ENCODE measurements at places on chromosomes 6 and 20. TPM values are rescaled to one million over a fixed set of nuclear protein-coding genes. Genes with fewer than 3 reads are reported as not detected.
A peak's percentile ranks its signal among the peaks of the same experiment; 100 is the strongest.

GRCh38 chr20:62176866-62177265 is 6.0 kb upstream of the MTG2 start:
- no peak for DNase-seq
- no peak overlapping the region for H3K4me3 ChIP-seq
- no peak overlapping the region for H3K27ac ChIP-seq
- peaks cover 1% of the 10 kb centered on the region for H3K4me1 ChIP-seq
- H3K36me3 ChIP-seq, result no peaks in the 10 kb centered on the region

DNA sequence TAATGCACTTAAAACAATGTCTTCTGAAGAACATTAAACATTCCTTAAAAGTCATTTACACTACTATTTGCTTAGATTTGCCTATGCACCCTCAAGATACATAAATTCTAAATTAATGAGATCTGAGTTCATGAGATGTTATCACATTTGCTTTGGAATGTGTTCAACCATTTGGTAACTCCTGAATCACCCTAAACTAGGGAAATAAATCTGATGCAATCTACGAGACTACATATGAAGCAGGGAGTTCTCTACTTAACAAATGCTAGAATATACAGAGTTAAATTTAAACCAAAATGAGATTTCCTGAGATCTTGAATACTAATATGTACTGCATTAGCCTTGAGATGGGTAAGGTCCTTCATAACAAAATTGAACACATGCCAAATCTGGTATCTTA is 170.1 kb downstream of the CLIC5 start:
- no peak for DNase-seq
- H3K27ac ChIP-seq, result no peak overlapping the region
- H3K4me3 ChIP-seq, result no peak overlapping the region
- H3K27me3 ChIP-seq, result no peaks in the 10 kb centered on the region

- no peak overlapping the region for H3K27ac ChIP-seq
- no peaks in the 10 kb centered on the region for H3K27me3 ChIP-seq
- no peak for DNase-seq
- no peak overlapping the region for H3K4me3 ChIP-seq
- H3K36me3 ChIP-seq, result no peaks in the 10 kb centered on the region
Observed at GRCh38 chr6:110689275-110689935, 125.9 kb downstream of the CDK19 start.

DNA sequence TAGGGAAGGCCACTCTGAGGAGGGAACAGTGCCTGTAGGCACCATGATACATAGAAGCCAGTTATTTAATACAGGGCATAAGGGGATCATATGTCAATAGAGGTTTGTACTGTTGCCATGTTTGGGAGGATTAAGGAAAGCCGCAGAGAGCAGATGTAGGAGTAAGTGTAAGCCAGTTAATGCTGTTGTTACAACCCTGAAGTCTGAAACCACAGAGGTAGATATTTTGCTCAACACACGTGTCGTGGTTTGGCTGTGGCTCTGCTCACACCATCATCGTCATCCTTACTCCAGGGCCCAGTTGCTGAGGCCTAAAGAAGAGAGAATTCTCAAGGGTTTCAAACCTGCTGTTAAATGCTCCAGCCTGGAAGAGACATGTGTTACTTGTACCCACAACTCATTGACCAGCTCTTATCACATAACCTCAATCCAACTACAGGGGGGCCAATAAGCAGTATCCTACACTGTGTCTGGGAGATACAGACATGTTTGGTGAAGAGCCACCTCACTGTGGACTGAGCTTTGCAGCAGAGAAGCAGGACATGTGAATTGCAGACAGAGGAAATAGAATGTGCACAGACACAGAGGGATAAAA is 31.0 kb upstream of the PSMF1 start:
- no peaks in the 10 kb centered on the region for H3K4me1 ChIP-seq
- no peaks in the 10 kb centered on the region for H3K36me3 ChIP-seq
- no peaks in the 10 kb centered on the region for H3K27me3 ChIP-seq
- H3K4me3 ChIP-seq, result no peak overlapping the region

DNA sequence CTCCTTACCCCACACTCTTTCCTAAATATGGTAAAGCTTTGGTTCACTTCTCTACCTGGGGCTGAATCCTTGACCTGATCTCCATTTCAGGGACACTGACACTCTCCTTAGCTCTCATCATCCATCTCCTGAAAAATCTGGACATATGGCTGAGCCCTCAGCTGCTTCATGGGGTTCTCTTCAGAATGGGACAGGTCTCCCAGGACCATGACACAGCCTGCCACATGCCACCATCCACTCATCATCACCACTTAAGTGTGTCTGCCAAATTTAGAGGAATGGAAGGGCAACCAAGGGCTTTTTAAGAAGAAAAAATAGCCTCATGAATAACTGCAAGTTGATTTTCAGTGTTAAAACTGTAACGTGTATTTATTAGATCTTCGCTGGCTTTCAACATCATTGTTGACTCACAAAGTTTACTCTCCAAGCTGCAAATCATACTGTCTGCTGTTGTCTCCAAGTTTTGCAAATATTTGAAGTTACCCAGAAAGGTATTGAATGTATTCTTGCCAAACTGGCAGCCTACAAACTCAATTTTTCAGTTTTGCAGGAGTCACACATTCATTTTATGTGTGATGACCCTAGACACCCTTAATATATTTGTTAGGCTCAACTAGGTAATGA is 41.1 kb downstream of the HS3ST5 start:
- DNase-seq, result no peak
- H3K27ac ChIP-seq, result no peak overlapping the region
- no peaks in the 10 kb centered on the region for H3K4me1 ChIP-seq

DNA sequence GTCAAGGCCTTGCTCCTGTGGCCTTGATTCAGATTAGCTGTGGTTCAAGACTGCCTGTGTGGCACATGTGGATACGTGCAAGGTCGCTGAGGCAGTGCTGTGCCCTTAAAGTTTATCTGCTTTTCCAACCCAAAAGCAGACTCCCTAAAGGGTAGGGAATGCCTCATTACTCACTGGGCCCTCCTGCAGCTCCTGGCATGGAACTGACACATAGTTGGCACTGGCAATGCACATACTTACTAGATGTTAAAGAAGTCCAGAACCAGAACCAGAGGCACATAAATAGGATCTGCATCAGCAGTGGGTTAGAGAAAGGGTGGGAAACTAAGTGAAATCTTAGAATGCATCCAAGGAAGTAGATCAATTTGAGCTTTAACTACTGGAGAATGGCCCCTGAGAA is 90.6 kb upstream of the MLN start:
- H3K4me1 ChIP-seq, result no peaks in the 10 kb centered on the region
- no peaks in the 10 kb centered on the region for H3K36me3 ChIP-seq
- H3K27ac ChIP-seq, result no peak overlapping the region
- H3K4me3 ChIP-seq, result no peak overlapping the region
- H3K27me3 ChIP-seq, result no peaks in the 10 kb centered on the region

DNA sequence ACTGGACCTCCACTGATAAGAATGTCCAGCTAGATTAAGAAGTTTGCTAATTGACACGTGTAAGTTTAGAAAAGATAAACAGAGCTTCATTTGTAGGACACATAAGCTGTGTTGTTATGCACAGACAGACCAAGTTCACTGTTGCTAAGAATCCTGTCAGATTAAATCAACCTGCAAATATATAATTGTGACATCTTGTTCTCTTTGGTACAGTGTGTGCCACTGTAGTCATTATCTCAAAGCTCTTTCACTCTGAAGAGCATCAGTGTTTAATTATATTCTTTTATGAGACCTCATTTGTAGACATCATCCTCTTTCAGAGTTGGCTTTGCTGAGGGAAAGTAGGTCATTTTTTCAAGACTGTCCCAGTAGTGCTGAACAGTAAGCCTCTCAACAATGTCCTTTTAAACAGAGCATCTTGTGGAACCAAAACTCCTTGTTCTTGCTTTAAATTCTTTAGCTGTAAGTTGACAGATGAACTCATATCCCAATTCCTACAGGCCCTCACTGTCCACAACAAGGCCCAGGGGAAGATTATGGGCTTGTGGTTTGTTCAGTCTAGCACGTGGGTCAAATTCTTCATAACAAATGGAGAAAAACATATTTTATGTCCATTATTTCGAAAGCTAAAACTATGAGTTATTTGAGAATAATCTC is 252.4 kb downstream of the HDGFL1 start:
- DNase-seq, result no peak
- no peaks in the 10 kb centered on the region for H3K27me3 ChIP-seq
- no peaks in the 10 kb centered on the region for H3K4me1 ChIP-seq

- H3K27ac ChIP-seq, result no peak overlapping the region
- no peak for DNase-seq
- no peaks in the 10 kb centered on the region for H3K27me3 ChIP-seq
- no peaks in the 10 kb centered on the region for H3K4me1 ChIP-seq
Observed at GRCh38 chr6:9417400-9417799, 982.1 kb upstream of the SLC35B3 start.

DNA sequence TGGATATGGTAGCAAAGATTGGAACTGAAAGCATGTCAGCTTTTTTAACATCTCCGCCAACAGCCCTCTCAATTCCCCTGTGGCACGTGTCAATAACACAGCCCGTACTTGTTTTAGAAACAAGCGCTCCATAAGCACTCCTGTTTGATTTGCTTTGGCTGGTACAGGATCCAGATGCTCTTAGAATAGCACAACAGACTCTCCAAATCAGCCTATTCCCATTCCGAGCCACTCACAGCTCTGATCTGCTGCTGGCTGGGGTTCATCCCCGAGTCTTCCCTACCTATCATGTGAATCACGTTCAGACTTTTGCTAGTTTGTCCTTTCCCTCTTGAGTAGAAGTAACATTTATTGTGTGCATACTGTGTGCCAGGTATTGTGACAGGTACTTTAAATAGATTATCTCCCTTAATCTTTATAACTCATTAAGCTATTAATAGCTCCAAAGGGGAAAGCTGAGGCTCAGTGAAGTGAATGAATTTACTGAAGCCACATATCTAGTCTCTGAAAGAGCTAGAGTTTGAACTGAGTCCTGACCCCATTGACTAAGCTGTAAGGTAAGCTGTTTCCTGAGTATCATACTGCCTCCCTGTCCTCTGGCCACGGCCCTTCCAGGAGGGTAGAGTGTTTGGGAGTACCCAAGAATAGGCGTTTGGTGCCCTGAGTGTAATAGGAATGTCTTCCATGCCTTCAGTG is 46.7 kb downstream of the RALY start:
- no peaks in the 10 kb centered on the region for H3K36me3 ChIP-seq
- no peaks in the 10 kb centered on the region for H3K27me3 ChIP-seq
- H3K27ac ChIP-seq, result no peak overlapping the region
- DNase-seq, result no peak
- peaks cover 18% of the 10 kb centered on the region for H3K4me1 ChIP-seq
- H3K4me3 ChIP-seq, result no peak overlapping the region

DNA sequence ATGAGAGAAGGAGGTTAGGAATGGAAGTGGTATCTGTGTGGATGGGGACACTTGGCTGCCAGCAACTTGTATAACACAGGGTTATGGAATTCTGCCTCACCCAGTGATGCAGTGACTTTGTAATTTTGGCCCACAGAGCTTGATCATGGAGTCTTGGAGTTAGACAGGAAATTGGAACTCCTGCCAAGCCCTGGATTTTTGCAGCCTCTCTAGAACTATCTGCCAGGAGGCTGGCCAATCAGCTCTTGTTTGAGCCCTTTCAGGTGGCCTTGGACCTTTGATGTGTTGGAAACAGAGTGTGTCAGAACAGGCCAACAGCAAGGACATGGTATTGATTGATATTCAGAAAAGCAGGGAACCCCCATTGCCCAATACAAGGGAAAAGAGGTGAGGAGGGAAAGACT is 157.7 kb upstream of the GGTLC1 start:
- no peak overlapping the region for H3K4me3 ChIP-seq
- H3K36me3 ChIP-seq, result no peaks in the 10 kb centered on the region
- H3K27me3 ChIP-seq, result no peaks in the 10 kb centered on the region
- no peak for DNase-seq
- no peak overlapping the region for H3K27ac ChIP-seq

- H3K4me3 ChIP-seq, result no peak overlapping the region
- no peak overlapping the region for H3K27ac ChIP-seq
- no peak for DNase-seq
- no peaks in the 10 kb centered on the region for H3K4me1 ChIP-seq
- peaks cover 77% of the 10 kb centered on the region for H3K36me3 ChIP-seq
Observed at GRCh38 chr6:41098366-41098765, 25.6 kb downstream of the NFYA start.

- H3K4me1 ChIP-seq, result peaks cover 10% of the 10 kb centered on the region
- no peak overlapping the region for H3K4me3 ChIP-seq
- no peaks in the 10 kb centered on the region for H3K36me3 ChIP-seq
- no peaks in the 10 kb centered on the region for H3K27me3 ChIP-seq
- DNase-seq, result no peak
- peak overlapping the region; percentile 42 for H3K27ac ChIP-seq
Observed at GRCh38 chr20:53773792-53774401, 180.3 kb upstream of the ZNF217 start.

- no peaks in the 10 kb centered on the region for H3K4me1 ChIP-seq
- H3K4me3 ChIP-seq, result no peak overlapping the region
- DNase-seq, result no peak
- H3K36me3 ChIP-seq, result no peaks in the 10 kb centered on the region
- H3K27ac ChIP-seq, result no peak overlapping the region
- H3K27me3 ChIP-seq, result no peaks in the 10 kb centered on the region
Observed at GRCh38 chr20:2373098-2373497, 7.6 kb upstream of the TGM6 start.

DNA sequence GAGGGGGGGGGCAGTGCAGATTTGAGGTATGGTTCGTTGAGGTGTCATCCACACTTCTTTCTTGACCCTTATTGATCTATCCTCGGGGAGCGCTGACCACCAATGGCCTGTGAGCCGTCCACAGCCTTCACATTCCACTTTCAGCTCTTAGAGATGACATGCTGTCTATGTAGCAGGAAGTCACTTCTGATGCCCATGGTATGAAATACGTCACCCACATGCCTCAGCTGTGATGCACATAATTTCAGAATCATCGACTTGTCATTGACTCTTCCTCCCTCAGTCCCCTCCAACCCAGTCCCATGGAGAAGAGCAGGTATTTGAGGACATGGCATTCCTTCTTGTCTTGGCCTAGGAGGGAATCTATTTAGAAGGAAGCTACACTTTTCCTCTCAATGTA is 4.7 kb upstream of the ADGRF5 start:
- H3K4me3 ChIP-seq, result no peak overlapping the region
- no peaks in the 10 kb centered on the region for H3K36me3 ChIP-seq
- peak overlapping the region; percentile 56 for H3K27ac ChIP-seq
- H3K27me3 ChIP-seq, result no peaks in the 10 kb centered on the region

GRCh38 chr6:41470029-41470330 is 76.2 kb upstream of the FOXP4 start:
- no peak overlapping the region for H3K27ac ChIP-seq
- peak overlapping the region; percentile 25 for H3K4me3 ChIP-seq
- no peaks in the 10 kb centered on the region for H3K27me3 ChIP-seq
- DNase-seq, result no peak

Gene ANGPT4
- total RNA-seq, result 0.12 TPM

Gene FNDC1
- 0.88 TPM for total RNA-seq

Gene FAM83D
- 0.22 TPM for total RNA-seq

Gene HDAC2
- total RNA-seq, result 46.5 TPM

Gene CLIC5
- total RNA-seq, result 1.5 TPM

Gene EMILIN3
- 0.06 TPM for total RNA-seq

Gene APCDD1L
- 0.16 TPM for total RNA-seq

Gene BPIFB1
- total RNA-seq, result not detected

Measured in pancreas (tissue), 10 donors.